SJSA1 (cell line): ENCODE measurements at places on chromosomes 2 and 18.
A peak's percentile ranks its signal among the peaks of the same experiment; 100 is the strongest.

DNA sequence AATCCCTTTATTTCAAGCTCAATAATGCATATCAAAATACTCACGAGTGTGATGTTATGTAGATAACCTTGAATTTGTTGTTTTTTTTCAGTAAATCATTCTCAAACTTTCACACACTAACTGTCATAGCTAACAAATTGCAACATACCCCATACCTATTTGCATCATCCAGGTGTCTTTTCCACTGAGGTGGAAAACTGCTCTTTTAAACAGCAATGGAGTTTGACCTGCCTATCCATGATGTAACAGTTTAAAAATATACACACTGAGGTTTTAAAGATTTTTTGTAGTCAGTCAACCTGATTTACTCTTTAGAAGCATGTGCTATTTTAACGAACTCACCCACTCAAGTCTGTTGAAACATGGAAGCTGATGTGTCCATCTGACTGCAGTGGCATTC, 298.7 kb downstream of the RND3 start:
- no peak for DNase-seq

GRCh38 chr2:181309586-181309985, 147.6 kb upstream of the ITGA4 start:
- DNase-seq: no peak

- no peak for DNase-seq
Observed at GRCh38 chr18:51053814-51054213, 23.8 kb downstream of the SMAD4 start.

- no peak for DNase-seq
Observed at GRCh38 chr2:215748446-215748845, 264.9 kb downstream of the MREG start.

DNA sequence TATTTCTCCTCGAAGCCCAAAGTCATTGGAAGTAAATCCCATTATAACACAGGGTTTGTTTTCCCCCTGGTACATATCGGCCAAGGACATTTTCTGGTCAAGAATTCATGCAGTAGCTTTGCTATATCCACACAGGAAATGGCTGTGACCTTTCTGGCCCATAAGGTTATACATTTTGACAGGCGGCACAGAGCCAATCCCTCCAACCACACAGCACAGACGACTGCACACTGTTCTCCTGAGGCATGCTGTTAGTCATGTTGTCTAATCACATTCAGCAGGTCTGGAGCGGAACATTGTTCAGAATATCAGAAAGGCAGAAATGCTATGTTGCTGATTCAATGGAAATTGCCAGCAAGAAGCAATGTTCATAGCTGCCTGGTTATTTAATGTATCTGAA, 742.3 kb upstream of the SLC8A1 start:
- no peak for DNase-seq

- no peak for DNase-seq
Observed at GRCh38 chr18:62678847-62679485, 36.4 kb upstream of the PHLPP1 start.

DNA sequence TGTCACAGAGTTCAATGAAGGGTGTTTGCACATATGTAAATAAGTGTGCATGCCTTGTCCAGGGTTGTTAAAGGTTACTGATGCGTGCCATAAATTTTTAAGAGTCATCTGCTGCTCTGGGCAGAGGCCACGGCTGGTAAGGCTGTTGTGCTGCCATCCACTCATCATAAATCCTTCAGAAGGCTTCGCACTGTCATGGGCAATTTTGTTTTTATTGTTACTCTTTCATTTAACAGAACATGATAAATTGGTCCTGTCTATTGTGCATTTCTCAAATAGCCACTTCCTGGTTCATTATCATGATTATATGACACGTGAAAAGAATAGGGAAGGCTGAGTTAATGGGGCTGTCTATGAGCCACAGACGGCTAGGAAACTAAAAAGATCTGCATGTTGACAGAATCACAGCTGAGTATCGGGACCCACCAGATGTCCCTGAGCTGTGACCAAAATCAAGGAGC, 634.3 kb upstream of the SOX11 start:
- DNase-seq: no peak

DNA sequence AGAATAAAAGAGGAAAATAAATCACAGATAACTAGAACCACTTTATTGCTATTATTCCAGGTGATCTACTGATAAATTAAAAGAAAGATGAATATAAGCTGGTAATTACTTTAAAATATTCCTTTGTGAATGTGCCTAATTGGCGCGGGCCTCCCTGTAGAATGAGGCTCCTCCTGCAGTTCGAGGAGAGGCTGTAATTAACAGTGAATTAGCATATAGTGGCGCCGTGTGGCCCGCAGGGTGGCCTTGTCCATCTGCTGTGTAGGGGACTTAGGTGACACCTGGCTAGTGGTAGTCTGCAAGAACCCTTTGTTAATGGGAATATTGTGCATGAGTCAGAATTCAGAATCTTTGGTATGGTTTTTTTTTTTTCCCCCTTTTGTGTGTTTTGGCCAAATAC, 119.8 kb downstream of the AGAP1 start:
- DNase-seq: no peak

GRCh38 chr2:160484859-160485520, 8.6 kb downstream of the RBMS1 start:
- DNase-seq: no peak

DNA sequence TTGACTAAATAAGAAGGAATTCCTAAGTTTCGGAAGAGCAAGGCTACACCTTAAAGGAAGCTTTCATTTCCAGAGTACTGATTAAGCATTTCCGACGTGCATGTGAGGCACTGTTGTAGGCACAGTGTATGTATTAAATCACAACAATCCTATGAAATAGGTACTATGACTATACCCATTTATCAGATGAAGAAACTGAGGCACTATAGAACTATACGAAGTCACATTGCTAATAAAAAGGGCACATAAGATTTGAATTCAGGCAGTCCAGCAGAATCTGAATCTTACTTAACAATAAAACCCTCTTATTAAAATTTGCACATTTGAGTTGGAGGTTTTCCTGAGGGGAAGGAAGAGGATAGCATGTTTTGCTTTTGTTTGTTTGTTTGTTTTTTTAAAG, 243.5 kb upstream of the FANCL start:
- no peak for DNase-seq

DNA sequence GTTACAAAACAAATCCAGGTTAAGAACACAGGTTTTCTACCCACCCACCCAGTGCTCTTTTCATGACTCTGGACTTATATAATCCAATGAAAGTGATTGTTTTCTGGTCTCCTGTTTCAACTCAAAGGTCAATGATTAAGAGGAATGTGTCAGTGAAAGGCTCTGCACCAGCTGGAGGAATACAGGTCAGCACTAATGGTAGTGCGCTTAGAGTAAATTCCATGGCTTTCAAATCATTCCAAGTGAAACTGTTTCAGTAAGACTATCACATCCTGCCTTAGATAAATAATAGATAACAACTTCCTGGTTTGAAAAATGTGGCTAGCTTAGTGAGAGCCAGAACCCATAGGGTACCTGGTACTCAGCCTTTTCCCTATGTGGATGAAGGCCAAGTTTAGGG, 47.8 kb downstream of the SLC9A4 start:
- DNase-seq: no peak

DNA sequence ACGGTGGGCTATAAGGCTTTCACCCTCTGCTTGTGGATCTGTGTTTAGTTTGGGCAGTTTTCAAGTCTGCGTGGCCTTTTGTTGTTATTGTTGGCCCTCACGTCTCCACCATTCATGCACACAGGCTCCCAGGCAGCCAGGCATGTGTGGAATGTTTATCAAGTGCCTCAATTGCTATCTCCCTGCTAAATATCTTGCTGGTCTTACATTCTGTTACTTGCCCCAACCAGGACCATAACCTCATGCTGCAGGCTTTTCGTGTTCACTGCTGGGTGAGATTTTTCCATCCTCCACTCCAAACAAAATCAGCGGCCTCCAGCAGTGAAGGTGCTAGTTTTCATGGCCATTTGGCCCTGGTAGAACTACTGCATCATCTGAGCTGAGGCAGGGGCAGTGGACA, 63.0 kb upstream of the DSC1 start:
- peak; percentile 72 for DNase-seq
